HFFc6 (cell line): ENCODE measurements at places on chromosomes 13 and 19.

GRCh38 chr13:72151241-72151640, 284.2 kb upstream of the DACH1 start:
- H3K4me1 ChIP-seq, result no peaks in the 10 kb centered on the region
- no peaks in the 10 kb centered on the region for H3K27me3 ChIP-seq
- H3K27ac ChIP-seq, result no peak overlapping the region
- DNase-seq, result no peak

- no peaks in the 10 kb centered on the region; the same call in none of the 2 replicates for H3K27me3 ChIP-seq
- H3K27ac ChIP-seq, result no peak overlapping the region
- DNase-seq, result no peak
- no peaks in the 10 kb centered on the region for H3K4me1 ChIP-seq
Observed at GRCh38 chr13:52053460-52053859, 29.0 kb downstream of the UTP14C start.

DNA sequence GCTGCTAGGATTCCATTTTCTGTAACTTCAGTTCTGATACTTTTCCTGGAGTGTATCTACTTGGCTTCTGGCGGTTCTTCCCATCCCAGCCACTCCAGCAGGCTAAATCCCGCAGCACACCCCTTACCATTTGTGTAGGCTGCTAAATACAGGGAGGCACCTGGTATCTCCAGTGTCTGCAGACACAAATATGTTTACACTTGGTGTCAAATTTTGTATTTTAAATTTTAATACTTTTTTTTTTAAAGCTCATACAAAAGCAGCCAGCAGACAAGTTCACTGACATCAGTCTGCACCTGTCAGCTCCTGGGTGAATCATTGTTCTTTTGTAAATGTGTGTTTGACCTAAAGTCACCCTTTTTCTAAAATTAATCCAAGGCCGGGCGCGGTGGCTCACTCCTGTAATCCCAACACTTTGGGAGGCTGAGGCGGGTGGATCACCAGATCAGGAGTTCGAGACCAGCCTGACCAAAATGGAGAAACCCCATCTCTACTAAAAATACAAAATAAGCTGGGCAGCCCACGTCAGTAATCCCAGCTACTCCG, 3.4 kb upstream of the ZSCAN4 start:
- no peak overlapping the region for H3K27ac ChIP-seq
- no peaks in the 10 kb centered on the region for H3K4me1 ChIP-seq
- H3K4me3 ChIP-seq, result peak overlapping the region; percentile 87; the same call in 1 of the 2 replicates
- peaks cover 10% of the 10 kb centered on the region for H3K27me3 ChIP-seq
- DNase-seq, result no peak

DNA sequence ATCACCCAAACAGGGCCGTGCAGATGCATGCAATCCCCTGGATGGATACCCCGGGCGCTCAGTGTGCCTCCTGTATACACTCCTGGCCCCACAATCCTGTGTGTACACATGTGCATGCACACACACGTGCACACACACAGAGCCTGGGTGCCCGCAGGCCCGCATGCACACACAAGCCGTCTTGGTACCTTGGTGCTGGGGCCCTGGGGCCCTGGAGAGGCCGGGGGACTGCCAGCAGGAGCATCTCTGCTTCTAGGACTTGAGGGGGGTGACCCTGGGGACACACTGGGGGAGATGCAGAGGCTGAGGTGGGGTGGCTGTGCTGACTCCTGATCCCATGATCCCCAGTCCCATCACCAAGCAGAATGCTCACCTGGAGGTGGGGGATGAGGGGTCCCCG, 15.6 kb upstream of the EPOR start:
- DNase-seq, result no peak
- H3K4me1 ChIP-seq, result no peaks in the 10 kb centered on the region
- no peaks in the 10 kb centered on the region for H3K36me3 ChIP-seq
- no peak overlapping the region for H3K27ac ChIP-seq
- no peak overlapping the region for H3K4me3 ChIP-seq
- H3K27me3 ChIP-seq, result no peaks in the 10 kb centered on the region; the same call in none of the 2 replicates

DNA sequence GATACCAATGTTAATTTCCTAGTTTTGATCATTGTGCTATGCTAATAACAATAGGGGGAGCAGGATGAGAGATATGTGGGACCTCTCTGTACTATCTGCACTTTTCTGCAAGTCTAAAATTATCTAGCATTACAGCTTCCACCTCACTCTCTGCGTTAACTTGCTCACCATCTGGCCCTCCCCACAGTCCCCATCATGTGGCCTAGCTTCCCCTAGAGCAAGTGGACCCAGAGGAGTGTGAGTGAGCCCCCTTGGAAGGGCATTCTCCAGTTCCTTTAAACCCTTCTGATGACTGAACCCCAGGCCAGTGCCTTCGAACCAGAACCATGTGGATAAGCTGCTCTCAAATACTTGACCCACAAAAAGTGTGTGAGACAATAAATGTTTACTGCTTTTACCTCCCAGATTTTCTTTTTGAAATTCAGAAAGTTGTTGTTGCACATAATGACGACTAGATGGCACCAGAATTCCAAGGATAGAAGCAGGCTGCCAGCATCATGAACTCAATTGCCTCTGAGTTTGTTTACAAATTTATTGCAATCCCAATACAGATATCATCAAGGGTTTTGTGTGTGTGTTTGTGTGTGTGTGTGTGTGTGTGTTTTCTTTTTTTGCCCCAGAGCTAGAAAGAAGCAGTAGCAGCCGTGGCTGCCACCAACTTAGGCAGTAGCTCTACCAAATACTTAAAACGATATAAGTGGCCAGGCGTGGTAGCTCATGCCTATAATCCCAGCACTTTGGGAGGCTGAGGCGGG, 49.0 kb upstream of the ZNF780A start:
- peaks cover 11% of the 10 kb centered on the region; the same call in 1 of the 2 replicates for H3K4me1 ChIP-seq
- peaks cover 28% of the 10 kb centered on the region for H3K27me3 ChIP-seq
- no peak overlapping the region for H3K4me3 ChIP-seq
- DNase-seq, result peak; percentile 53
- H3K27ac ChIP-seq, result no peak overlapping the region

- peaks cover 21% of the 10 kb centered on the region for H3K4me1 ChIP-seq
- H3K4me3 ChIP-seq, result 0 out of 2 replicates have a peak overlapping the region, but pooled peaks have one; percentile 20
- DNase-seq, result no peak
- peaks cover 15% of the 10 kb centered on the region; the same call in 1 of the 2 replicates for H3K36me3 ChIP-seq
Observed at GRCh38 chr19:17125728-17126677, 50.4 kb downstream of the MYO9B start.

GRCh38 chr19:11355160-11356073, at the start of gene PLPPR2:
PLPPR2 (plus strand) TSS chr19:11355432; CDS start chr19:11357674, 2,242 bp downstream.
- DNase-seq, result peak; percentile 79
- peaks cover 11% of the 10 kb centered on the region for H3K4me1 ChIP-seq
- H3K27ac ChIP-seq, result peak within 1 kb of the TSS; percentile 29; the same call in 1 of the 2 replicates
- peaks cover 4% of the 10 kb centered on the region for H3K27me3 ChIP-seq
- H3K36me3 ChIP-seq, result no peaks in the 10 kb centered on the region; the same call in 1 of the 2 replicates

- H3K4me3 ChIP-seq, result no peak overlapping the region
- DNase-seq, result no peak
- H3K36me3 ChIP-seq, result peaks cover 19% of the 10 kb centered on the region; the same call in 1 of the 2 replicates
- H3K4me1 ChIP-seq, result peaks cover 14% of the 10 kb centered on the region
- H3K27ac ChIP-seq, result no peak overlapping the region
Observed at GRCh38 chr19:1584500-1585242, 8.0 kb downstream of the MBD3 start.

DNA sequence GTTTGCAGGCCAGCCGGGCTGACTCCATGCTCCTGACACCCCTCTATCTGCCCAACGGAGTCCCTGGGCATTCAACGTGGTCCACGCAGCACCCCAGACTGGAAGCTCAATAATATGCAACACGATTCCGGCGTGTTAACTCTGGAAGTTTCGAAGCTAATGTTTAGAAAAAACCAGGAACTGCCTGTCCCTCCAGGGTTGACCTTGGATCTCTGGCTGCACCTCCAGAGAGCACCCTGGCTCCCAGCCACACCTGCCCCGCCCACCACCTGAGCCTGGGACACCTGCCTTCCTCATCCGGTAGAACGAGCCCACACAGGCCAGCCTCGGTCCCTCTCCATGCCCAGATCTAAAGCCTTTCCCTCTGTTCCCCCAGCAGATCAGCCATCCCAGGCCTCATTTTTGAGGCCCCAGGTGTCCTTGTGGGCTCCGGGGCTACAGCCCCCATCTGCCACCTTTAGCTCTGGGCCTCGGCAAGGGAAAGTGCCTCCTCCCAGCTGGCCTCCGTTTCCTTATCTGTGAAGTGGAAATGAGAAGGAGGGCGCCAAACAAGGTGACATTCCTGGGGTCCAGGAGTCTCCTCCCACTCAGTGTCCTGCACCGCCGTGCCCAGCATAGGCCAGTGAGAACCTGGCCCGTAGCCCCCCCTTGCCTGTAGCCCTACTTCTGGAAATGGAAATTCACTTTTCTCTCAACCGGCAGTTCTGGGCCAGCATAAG, 38.7 kb downstream of the KLF2 start:
- no peaks in the 10 kb centered on the region for H3K4me1 ChIP-seq
- no peaks in the 10 kb centered on the region for H3K36me3 ChIP-seq
- DNase-seq, result no peak
- no peak overlapping the region for H3K27ac ChIP-seq

DNA sequence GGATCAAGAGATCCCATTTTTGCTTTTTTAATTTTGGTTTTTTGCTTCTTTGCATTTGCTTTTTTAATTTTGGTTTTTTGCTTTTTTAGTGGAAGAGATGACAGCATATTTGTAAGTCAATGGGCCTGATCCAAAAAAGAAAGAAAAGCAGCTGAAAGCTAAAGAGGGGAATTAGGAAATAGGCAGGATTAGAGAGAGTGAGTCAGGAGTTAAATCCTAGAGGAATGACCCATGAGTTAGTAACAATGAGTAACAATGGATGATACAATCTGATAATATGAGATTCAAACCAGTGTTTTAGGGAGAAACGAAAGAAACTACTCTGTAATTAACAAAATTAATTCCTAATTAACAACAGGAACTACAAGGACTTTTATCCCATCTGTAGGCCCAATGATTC, 111.2 kb upstream of the SGCG start:
- peaks cover 34% of the 10 kb centered on the region for H3K4me1 ChIP-seq
- peak; percentile 71 for DNase-seq
- peaks cover 13% of the 10 kb centered on the region for H3K36me3 ChIP-seq
- H3K27me3 ChIP-seq, result no peaks in the 10 kb centered on the region; the same call in 1 of the 2 replicates
- peak overlapping the region; percentile 68 for H3K4me3 ChIP-seq
- H3K27ac ChIP-seq, result peak overlapping the region; percentile 89

DNA sequence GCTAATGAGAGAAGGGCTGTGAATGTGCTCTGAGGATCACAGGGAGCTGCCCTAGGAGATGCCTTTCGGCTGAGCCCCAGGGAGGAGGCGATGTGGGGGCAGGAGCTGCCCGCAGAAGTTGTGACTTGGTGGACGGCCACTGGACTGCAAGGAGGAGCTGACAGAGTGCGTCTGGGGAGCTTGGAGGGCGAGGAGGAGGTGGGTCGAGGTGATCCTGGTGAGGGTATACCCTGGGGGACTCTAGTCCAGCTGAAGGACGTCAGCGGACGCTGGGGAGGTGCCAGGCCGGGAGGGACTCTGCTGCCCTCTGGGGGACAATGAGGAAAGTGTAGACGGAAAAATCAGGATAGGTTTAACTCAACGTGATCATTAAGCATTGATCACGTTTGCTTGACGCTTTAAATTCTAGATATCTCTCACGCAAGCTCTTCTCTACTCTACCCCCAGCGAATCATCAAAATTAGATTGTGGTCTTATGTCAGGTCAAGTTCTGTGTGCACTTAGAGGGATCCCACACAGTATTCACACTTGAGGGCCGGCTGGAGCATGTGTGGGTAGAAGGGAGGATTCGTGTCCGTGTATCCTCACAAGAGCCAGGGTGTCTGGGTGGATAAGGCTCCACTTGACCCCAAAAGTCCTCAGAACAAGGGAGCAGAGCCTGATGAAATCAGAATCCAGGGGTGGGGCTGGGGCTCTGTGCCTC, 3.3 kb upstream of the CEACAM7 start:
- no peak overlapping the region for H3K27ac ChIP-seq
- H3K4me1 ChIP-seq, result no peaks in the 10 kb centered on the region
- no peak overlapping the region for H3K4me3 ChIP-seq
- H3K36me3 ChIP-seq, result no peaks in the 10 kb centered on the region

GRCh38 chr13:27794921-27795717, 2.8 kb downstream of the GSX1 start:
- H3K4me3 ChIP-seq, result no peak overlapping the region
- no peak overlapping the region for H3K27ac ChIP-seq
- DNase-seq, result no peak
- peaks cover 13% of the 10 kb centered on the region for H3K4me1 ChIP-seq

DNA sequence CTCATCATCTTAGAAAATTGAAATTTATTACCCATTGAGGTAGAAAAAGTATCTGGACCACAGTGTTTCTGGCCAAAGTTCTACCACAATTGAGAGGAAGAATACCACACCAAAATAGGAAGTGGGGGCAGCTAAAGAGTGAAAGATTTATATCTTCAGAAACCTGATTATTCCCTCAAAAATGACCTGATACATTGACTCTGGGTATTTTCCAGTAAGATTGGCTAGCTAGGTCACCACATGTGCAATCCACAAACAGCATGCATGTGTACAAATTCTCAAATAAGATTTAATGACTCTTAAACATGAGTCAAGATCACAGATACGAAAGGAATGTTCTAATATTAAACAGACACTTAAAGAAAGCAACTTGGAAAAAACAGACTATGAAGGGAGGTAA, 1516.2 kb upstream of the PCDH20 start:
- H3K27ac ChIP-seq, result 0 out of 2 replicates have a peak overlapping the region, but pooled peaks have one; percentile 17
- H3K4me1 ChIP-seq, result no peaks in the 10 kb centered on the region
- DNase-seq, result no peak
- no peak overlapping the region for H3K4me3 ChIP-seq
- H3K27me3 ChIP-seq, result no peaks in the 10 kb centered on the region
- H3K36me3 ChIP-seq, result no peaks in the 10 kb centered on the region

DNA sequence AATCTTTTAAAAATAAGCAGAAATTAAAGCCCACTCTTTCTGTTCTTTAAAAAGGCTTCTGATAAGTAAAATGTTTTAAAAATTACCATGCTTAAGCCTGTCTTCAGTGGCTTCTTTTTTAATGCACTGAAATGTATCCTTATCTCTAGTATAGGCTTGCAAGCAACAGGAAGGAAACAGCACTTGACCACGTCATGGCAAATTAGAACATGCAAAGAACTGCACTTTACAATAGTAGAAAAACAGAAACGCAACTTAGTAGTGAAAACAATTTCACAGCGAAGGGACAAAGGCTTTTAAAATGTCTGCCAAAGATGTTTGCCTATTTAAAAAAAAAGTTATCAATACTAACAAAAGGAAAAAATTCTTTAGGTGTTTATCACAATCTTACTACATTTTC, 36.3 kb downstream of the ELF1 start:
- no peaks in the 10 kb centered on the region for H3K27me3 ChIP-seq
- H3K4me3 ChIP-seq, result no peak overlapping the region
- no peak overlapping the region for H3K27ac ChIP-seq
- H3K36me3 ChIP-seq, result no peaks in the 10 kb centered on the region
- no peak for DNase-seq

DNA sequence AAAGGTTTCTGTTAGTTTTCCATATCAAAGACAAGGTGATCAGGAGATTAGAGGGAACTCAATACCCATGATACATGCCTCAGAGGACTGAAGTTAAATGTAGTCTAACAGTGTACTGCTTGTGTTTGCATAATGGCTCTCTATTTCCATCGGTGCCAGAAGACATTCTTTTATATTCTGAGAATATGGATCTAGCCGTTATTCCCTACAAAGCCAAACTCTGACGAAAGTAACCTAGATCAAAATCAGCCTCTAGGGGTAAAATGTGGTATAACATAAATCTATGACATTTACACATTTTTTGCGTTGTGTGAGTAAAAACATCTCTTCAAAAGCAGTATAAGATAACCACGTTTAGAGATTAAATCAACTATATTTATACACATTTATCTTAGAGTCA, 2232.7 kb downstream of the PCDH9 start:
- peaks cover 22% of the 10 kb centered on the region for H3K4me1 ChIP-seq
- H3K27ac ChIP-seq, result no peak overlapping the region
- H3K36me3 ChIP-seq, result no peaks in the 10 kb centered on the region; the same call in 1 of the 2 replicates
- no peak for DNase-seq
- no peaks in the 10 kb centered on the region for H3K27me3 ChIP-seq

- H3K36me3 ChIP-seq, result no peaks in the 10 kb centered on the region
- no peak for DNase-seq
- H3K27ac ChIP-seq, result no peak overlapping the region
- peaks cover 21% of the 10 kb centered on the region for H3K27me3 ChIP-seq
- H3K4me3 ChIP-seq, result no peak overlapping the region
- no peaks in the 10 kb centered on the region for H3K4me1 ChIP-seq
Observed at GRCh38 chr19:13241231-13242104, 91.3 kb downstream of the IER2 start.
